Activated CD4-positive, alpha-beta T cell treated with anti-CD3 and anti-CD28 coated beads, Interleukin-2, amount 50 U/mL, for 24 hours (primary cell): ENCODE measurements at places on chromosomes 13 and 19.
A peak's percentile ranks its signal among the peaks of the same experiment; 100 is the strongest.

GRCh38 chr19:14428882-14429416 lies 4.2 kb upstream of the PKN1 start:
- no peak for DNase-seq

DNA sequence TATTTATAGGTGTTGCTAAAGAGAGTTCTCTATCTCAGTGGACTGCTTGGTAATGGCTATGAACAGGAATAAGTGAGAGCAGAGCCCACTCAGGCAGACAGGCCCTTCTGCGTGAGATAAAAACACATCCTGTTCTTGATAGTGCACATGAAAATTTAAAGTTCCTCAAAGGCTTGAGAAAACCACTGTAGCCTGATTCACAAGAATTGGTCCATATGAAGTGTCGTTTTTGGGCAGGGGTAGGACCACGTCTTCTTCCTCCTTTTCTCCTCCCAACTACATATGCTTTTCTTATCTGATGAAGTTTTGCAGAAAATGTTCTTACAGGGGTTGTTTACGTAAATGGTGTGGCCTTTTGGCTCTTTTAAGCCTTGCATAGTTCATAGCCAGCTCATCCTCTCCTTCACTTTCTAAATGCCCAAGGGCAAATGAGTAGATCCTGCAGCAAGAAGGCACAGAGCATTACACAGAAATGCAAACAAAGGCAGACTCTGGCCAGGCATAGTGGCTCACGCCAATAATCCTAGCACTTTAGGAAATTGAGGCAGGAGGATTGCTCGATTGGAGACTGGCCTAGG lies 53.8 kb downstream of the RNF6 start:
- no peak for DNase-seq

- no peak for DNase-seq
Measured at GRCh38 chr13:20832861-20833260, 59.1 kb upstream of the EEF1AKMT1 start.

DNA sequence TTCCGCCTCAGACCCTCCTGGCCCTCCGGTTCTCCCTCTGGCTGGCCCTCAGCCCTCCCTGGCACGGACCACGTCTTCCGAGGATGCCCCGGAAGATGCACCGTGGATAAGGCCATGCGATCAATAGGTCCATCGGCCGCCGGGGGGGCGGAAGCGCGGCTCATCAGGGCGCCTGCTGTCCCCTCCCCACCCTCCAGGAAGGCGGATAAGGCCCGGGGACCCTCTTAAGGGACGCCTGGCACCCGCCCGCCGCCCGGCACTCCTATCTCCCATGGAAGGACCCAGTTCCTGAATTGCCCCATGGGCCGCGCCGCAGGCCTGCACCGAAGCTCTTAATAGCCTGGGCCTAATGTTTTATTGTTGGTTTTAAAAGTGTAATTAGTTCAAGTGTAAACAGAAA lies 46.2 kb upstream of the TCF3 start:
- DNase-seq: no peak

GRCh38 chr13:44052780-44053184 lies 173.1 kb downstream of the LACC1 start:
- DNase-seq: no peak

- no peak for DNase-seq
Measured at GRCh38 chr19:47754206-47755064, 9.1 kb downstream of the NOP53 start.

GRCh38 chr13:89267734-89268133 lies 1596.6 kb downstream of the SLITRK5 start:
- DNase-seq: no peak

DNA sequence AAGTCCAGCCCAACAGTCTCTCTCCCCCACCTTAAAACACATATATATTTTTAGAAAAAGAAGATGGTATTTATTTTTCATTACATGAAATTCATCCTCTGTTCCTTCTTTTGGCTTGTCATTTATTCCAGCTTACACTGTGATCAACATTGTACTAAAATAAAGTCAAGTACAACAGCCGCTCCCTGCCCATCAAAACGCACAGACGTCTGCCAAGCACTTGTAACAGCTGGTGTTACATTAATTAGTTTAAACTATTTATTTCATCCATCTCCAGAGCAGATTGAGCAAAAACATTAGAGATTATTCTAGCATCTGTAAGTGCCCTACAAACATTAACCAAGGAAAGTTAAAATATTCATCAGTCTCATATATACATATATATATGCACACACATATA lies 350.5 kb downstream of the DACH1 start:
- DNase-seq: no peak

- DNase-seq: no peak
Measured at GRCh38 chr19:29680937-29681336, 15.7 kb downstream of the PLEKHF1 start.

DNA sequence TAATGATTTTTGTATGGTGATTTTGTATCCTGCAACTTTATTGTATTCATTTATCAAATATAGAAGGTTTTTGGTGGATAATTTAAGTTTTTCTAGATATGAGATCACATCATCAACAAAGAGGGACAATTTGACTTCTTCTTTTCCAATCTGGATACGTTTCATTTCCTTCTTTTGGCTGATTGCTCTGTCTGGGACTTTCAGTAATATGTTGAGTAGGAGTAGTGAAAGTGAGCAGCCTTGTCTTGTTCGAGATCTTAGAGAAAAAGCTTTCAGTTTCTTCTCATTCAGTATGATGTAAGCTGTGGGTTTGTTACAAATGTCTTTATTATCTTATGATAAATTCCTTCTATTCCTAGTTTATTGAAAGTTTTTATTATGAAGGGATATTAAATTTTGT lies 352.0 kb upstream of the DACH1 start:
- no peak for DNase-seq

- DNase-seq: no peak
Measured at GRCh38 chr19:6533746-6534418, 3.1 kb downstream of the TNFSF9 start.

- no peak for DNase-seq
Measured at GRCh38 chr13:65937251-65937650, 1292.9 kb downstream of the PCDH9 start.

DNA sequence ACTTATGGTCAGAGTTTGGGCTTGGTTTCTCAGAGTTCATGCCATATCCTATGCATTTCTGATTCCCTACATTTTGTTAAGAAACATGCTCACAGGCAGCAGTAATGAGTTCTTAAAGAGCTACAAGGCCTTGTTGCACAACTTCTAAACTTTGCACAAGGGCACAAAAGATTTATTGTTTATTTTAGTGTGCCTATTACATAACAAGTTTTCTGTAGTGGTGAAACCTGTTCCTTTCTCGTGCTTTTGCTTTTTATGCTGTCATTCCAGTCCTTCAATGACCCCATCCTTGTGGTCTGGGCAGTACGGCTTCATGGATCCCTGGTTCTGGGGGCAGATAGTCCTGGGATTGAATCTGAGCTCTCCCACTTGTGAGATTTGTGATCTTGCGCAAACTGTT lies 17.8 kb downstream of the ZNF507 start:
- DNase-seq: no peak

DNA sequence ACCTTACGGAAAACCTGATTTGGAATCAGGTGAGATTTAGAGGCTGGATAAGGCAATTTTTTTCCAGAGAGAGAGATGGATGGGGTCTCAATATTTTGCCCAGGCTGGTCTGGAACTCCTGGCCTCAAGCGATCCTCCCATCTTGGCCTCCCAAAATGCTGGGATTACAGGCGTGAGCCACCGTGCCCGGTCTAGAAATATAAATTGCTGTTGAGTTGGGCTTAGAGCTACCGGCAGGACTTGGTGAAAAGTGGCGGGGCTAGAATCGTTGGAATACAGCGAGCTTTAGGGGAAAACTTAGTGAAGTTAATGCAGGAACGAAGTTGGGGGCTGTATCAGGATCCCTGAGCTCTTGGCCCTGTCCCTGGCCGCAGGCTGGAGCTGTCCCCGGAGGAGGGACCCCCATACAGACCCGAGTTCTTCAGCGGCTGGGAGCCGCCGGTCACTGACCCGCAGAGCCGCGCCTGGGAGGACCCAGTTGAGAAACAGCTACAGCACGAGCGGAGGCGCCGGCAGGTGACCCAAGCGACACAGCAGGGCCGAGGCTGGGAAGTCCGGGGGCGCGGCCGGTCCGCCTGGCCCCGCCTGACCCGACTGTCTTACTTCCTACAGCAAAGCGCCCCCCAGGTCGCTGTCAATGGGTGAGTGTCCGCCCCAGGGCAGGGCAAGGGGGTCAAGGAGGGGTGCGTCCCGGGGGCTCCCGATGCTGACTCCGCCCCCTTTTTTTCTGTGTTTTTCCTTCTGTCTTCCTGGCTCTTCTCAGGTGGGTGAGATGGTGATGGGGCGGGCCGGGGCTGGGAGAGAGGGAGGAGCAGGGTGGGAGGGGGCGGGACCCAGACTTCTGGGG lies 7.6 kb downstream of the EPS8L1 start:
- no peak for DNase-seq

DNA sequence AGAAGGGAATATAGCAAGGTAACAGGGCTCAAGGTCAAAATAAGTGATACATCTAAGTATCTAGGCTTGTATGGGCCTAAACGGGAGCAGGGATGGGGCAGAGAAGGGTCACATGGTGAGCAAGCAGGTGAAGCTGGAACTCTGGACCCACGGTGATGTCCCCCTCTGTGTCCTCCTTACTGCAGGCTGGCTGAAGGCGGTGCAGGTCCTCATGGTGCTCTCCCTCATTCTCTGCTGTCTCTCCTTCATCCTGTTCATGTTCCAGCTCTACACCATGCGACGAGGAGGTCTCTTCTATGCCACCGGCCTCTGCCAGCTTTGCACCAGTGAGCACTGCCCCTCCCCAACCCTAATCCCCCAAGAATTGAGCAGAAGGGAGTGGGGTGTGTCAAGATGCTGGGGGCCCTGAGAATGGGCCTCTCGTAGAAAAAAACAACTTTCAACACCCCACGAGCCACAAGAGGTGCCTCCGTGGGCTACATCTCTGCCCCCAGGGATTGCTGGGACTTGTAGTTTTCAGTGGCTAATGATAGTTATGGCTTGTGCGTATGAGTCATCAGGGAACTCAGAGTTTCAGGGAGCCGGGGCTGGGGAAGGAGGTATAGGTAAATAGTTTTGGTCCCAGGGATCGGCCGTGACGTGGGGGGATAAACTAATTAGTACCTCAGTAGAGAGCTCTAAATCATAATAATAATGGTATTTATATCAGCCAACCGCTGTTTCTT lies 4.0 kb downstream of the EMP3 start:
- DNase-seq: peak; percentile 37

- no peak for DNase-seq
Measured at GRCh38 chr13:61833228-61833627, 417.6 kb upstream of the PCDH20 start.

GRCh38 chr13:24272452-24273161 lies 36.8 kb upstream of the C1QTNF9 start:
- no peak for DNase-seq

- no peak for DNase-seq
Measured at GRCh38 chr13:97179501-97179900, 42.6 kb upstream of the MBNL2 start.

DNA sequence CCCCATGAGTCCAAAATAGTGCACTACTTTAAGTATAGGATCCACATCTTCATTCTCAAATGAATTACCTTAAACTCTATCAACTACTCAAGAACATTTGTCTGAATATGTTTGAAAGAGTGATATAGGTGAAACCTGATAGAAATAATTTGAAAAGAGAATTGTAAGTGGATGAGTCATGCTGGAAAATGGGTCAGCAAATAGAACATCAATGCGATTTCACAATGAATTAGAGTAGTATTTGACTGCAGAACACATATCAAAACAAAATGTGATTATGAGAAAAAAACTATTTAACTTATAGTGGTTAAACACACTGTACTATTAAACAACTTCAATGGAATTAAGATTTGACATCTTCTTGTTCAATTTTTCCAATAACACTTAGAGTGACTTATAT lies 300.6 kb upstream of the KLHL1 start:
- DNase-seq: no peak

GRCh38 chr13:98056839-98057410 lies 86.0 kb upstream of the FARP1 start:
- no peak for DNase-seq

- DNase-seq: no peak
Measured at GRCh38 chr13:39888865-39889810, 233.7 kb downstream of the COG6 start.

DNA sequence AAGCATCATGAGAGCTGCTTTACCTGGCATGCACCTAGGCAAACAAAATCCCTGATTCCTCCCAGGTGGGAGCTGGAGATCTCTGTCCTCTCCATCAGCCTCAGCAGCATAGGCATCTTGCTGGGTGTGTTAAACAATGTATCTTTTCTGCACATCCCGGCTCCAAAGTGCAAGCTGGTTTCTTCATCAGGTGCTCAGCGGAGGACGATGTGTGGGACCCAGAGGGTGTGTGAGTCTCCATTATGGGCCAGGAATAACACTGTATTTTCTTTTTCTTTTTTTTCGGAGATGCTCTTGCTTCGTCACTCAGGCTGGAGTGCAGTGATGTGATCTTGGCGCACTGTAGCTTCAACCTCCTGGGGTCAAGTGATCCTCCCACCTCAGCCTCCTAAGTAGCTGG lies 9.9 kb downstream of the CNFN start:
- no peak for DNase-seq

- DNase-seq: no peak
Measured at GRCh38 chr13:91058066-91058465, 289.4 kb upstream of the MIR17HG start.

GRCh38 chr19:31214086-31214485 lies 135.2 kb downstream of the TSHZ3 start:
- DNase-seq: peak; percentile 89

DNA sequence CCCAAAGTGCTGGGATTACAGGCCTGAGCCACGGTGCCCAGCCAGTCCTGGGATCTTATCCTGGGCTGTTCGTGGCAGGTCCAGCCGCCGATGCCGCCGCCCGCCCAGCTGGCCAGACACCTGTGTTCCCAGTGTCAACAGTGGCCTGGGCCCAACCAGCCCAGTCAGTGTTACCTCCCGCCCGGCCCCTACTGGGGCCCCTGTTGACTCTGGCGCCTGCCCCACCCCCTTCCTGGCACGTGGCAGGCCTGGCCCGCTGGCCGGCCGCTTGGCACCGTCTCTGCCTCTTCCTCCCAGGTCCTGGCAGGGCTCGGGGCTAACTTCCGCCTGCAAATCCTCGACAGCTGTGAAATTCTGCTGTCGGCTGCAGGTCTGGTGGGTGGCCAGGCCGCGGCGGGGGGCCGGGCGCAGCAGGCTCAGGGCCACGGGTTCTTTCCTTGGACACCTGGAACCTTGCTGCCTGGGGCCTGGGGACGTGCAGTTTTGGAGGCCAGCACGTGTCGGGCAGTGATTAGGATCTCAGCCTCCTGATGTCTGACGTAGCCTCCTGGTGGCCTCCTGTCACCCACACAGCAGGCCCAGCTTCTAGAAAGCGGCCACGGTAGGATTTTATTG lies 9.1 kb downstream of the ARID3A start:
- DNase-seq: no peak
